ENCODE measurements at places on chromosomes 5 and 9.

- no peak for DNase-seq
These were observed 12.2 kb upstream of the MARCHF3 start for GRCh38 chr5:127042593-127042992.

GRCh38 chr9:90433398-90433941 lies 209.2 kb downstream of the DIRAS2 start:
- no peak for DNase-seq

- no peak for DNase-seq
These were observed 164.2 kb upstream of the PUM3 start for GRCh38 chr9:3008091-3008490.

GRCh38 chr5:73825736-73826135 lies 199.7 kb downstream of the ARHGEF28 start:
- DNase-seq = no peak

GRCh38 chr5:180201051-180201987 lies 7.7 kb downstream of the RASGEF1C start:
- DNase-seq = no peak

DNA sequence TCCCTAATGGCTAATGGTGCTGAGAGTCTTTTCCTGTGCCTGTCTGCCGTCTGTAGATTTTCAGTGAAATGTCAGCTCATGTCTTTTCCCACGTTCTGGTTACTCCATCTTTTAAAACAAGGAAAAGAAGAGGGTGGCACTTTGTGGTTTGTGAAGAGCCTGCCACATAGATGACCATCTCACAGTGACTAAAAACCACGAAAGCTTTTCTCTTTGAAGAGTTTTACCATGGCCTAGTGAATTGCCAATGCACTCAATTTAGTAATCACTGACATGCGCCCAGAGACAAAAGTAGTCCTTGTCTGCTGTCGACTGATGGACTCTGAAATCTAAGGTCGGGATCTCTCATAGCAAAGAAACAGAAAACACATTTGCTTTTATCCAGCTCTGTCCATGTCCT lies 50.4 kb downstream of the SPATA31C2 start:
- no peak for DNase-seq

- no peak for DNase-seq
These were observed 97.9 kb downstream of the DAPK1 start for GRCh38 chr9:87595610-87596009.

DNA sequence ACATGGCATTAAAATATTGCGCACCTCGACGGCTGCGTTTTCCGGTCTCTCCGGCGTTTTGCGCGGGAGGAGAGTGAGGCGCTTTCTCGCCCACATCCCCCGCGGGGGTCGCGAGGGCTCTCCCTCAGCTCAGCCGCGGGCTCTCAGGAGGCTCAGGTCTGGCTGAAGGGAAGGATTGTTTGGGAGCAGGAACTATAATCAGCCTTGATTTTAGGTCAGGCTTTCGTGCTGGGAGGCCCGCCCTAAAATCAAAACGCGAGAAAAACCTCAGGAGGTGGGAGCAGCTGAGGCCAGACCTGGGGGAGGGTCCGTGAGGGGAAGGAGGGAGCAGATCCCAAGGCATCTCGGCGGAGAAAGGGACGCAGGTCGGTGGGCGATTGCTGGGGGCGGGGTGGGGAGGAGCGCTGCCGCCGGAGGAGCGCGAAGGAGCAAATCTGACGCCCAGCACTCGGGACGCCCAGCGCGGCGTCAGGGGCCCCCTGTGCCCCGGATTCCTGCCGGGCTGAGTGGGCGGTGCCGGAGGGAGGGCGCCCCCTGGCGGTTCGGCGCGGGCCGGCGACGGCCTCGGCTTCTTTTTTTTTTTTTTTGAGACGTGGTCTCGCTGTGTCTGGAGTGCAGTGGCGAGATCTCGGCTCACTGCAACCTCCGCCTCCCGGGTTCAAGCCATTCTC lies 18.7 kb upstream of the RNF130 start:
- peak; percentile 64 for DNase-seq

- DNase-seq = no peak
These were observed 76.6 kb upstream of the ASTN2 start for GRCh38 chr9:117491491-117491890.

DNA sequence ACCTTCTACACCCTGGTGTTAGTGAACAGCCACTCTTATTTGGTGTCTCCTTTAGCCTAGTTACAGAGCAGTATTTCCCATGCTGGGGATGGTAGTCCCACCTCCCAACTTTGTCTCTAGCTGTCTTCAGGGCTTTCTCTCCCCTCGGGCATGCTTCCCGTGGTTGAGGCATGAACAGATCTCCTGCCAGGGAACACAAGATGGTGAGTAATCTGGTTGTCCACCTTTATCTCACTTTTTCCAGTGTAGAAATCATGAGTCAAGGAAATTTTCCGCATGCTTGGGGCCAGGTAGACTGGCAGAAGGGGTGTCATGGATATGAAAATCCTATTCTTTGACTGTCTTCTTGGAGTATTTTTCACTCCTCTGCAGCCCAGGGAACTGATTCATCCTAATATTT lies 532.9 kb downstream of the ANXA1 start:
- no peak for DNase-seq

DNA sequence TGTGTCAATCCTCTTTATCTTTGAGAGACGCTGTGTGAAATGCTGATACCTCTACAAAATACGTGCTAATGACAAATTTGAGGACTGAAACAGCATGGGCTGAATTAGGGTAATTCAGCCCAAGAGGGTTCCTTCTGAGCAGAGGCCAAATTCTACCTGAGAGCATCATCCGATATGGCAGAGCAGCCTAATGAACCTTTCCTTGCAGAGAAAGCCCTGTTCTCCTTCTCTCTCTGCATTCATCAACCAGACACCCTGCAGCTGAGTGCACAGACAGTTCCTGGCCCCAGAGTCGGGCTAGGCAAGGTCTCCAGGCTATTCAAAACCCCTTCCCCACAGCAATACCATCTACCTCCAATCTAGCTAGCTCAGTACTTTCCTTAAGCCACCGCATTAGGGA lies 77.9 kb downstream of the TRIM32 start:
- DNase-seq = no peak

GRCh38 chr5:107517185-107518033 lies 153.3 kb downstream of the EFNA5 start:
- no peak for DNase-seq

DNA sequence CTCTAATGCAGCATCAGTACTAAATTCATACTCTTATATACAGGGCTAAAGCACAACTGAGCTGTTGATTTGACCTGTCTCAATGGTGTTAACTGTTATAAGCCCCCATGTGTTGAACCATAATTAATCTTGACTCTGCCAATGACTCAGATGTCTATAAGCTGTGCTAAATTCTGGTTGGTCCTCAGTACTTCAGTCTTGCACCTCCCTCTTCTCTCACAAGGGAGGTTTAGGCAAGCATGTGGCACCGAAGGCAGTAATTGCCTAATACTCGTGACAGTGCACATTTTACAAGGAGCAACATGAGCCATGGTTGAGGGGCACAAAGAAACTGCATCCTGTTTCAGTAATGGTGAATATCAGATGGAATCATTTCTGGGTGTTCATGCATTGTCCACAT lies 255.9 kb downstream of the TRPM3 start:
- DNase-seq = no peak

- DNase-seq = no peak
These were observed 64.2 kb downstream of the SLC44A1 start for GRCh38 chr9:105308461-105309341.

DNA sequence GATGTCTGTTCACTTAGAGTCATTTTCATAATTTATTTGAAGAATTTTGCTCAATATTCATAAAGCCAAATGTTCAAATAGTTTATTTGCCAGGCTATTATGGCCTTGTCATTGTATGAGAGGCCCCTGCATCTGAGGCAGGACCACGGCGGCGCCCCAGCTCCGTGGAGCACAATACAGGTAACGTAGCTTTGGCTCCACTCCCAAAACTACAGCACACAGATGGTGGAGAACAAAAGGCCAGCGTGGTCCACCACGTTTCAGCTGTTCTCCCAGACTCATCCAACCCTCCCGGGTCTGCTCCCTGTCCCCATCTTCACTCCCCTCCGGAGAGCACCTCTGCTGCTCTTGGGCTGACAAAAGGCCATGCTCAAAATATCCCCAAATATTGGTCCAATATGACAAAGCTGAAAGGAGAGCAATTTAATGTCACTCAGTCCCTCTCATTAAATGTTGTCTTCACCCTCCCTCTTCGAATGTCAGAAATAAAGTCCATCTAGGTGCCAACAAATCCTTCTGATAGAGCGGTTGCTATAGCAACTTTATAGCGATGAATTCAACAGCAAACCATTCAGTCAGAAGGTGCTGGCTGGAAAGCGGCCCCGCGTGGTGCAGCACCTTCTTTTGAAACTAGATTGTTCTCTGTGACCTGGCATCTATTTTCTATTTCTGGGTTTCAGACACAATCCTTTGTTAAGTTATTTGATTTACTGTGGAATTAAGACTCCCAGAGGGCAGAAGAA lies 504.3 kb downstream of the ARHGEF28 start:
- no peak for DNase-seq

DNA sequence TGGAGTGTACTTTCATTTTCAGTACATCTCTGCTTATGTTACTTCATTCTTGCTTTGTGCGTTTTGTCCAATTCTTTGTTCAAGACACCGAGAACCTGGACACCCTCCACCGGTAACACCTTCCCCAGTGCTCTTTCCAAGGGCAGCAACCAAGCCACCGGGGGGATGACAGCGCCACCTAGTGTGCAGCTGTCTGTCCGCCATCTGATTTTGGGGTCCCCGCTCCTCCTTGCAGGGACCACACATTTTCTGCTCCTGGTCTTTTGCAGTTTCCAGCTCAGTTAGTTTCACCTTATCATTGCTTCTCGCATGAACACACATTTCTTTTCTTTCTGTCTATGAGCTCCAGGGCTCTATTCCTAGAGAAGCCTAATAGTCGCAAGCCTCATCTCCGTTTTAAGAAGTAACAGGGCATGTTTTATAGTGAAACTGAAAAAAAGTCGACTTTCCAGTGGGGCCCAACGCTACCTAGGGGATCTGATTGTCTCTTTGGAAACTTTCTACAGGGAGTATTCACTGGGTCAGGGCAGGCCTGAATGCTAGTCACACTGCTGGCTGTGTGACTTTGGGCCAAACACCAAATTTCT lies 152.1 kb downstream of the FSTL4 start:
- DNase-seq = peak; percentile 26

DNA sequence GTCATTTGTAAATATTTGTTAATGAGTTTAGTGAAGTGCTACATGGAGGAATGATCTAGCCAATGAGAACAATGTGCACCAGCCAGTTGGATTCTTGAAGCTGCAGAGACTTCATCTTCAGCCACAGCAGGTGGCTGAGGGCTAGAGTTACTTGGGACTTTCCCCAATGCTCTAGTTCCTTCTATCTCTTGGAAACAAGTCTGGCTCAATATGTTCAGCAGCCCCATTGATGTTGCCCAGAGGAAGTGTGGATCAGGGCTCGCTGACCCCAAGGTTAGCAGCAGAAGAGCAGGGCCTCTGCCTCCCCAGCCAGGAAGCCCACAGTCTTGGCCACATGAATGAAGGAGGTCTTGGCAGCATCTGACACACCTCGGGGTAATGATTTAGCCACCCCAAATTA lies 117.5 kb downstream of the SLC1A3 start:
- DNase-seq = no peak

- DNase-seq = no peak
These were observed 8.3 kb downstream of the NFIL3 start for GRCh38 chr9:91415290-91415689.

GRCh38 chr9:22617156-22617555 lies 170.5 kb downstream of the DMRTA1 start:
- DNase-seq = no peak

DNA sequence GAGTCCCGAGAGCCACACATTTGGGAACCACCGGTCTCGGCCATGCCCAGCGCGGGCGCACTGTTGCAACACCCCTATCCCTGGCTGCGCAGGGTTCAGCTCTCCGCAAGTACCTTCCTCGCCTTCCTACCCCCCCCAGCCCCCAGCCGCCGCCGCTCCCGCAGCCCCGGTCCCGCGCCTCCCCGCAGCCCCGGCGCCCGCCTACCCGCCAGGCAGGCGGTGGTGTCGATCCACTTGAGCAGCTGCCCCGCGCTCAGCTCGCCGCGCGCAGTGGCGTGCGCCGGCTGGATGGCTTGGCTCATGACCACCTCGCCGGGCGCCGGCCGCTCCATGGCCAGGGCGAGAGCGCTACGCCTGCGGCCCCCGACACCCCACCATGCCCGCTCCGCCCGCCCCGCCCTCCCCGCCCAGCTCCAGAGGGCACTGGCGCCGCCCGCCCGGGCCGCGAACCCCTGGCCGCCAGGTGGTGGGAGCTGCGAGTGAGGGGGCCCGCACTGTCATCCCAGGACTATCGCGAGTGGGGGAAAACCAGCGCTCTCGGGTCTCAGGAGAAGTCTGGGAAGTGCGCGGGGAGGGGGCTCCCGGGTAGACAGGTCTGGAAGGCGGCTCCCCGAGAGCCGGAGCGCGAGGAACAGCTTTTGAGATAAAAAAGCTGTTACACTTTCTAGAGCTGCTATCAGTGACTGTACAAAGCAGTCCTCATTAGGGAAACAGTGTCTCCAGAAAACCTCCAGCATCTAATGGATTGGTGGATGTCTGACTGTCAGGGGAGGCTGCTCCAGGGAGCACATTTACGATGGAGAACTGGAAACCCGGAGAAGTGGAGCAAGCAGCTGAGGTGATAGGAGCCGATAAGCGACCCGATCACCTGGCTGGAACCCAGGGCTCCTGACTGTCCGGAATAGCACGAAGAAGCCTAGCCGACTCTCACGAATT lies at the start of gene ACOT12:
ACOT12 (minus strand) TSS at position 352 of the 936 bp plus-strand sequence; CDS start at position 332, 20 bp downstream.
- DNase-seq = no peak

- no peak for DNase-seq
These were observed 6.2 kb upstream of the PRR7 start for GRCh38 chr5:177440211-177440989.

GRCh38 chr5:76715486-76715735 lies 515 bp upstream of the F2R start:
- DNase-seq = no peak

- DNase-seq = no peak
These were observed 92.1 kb downstream of the NR3C1 start for GRCh38 chr5:143311428-143311827.

GRCh38 chr9:100104314-100104713 lies 5.3 kb downstream of the INVS start:
- no peak for DNase-seq

DNA sequence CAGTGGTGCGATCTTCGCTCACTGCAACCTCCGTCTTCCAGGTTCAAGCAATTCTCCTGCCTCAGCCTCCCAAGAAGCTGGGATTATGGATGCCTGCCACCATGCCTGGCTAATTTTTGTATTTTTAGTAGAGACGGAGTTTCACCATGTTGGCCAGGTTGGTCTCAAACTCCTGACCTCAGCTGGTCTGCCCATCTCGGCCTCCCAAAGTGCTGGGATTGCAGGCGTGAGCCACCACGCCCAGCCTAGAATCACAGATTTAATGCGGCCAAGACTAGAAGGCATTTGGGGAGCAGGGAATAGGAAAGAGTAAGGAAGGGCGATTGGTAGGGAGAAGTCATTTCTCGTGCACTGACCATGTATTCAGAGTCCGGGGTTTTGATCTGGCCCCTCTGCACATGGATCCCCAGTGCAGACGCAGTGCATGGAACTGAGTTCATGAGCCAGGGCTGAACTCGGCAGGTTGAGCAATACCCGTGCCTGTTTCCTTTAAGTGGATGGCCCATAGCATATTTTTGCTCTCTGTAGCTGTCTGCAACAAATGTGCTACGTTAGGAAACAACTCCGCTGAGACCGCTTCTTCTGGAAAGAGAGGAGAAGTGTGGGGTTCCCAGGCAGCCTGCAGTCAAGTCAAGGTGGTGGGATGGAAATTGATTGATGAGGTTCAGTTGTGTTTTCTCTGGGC lies 3.4 kb upstream of the HMCN2 start:
- no peak for DNase-seq
